Kidney (tissue), 22 donors: ENCODE measurements at places on chromosomes 7 and 10.

DNA sequence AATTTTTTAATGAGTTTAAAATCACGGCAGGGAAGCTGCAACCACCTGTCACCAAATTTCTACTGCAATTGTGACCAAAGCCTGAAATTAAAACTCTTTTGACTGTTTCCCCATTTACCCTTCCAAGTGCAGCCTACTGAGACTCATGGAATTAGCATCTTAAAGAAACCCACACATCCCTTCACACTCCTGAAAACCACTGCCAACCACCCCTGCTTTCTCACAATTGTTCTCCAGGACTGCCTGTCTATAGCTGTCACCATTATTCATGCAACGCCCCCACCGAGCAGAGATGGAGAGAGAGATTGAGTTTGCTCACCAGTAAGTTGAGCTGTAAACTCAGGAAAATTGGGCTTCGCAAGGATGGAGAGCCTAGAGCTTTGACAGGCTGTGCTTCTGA, 383.8 kb upstream of the SORCS1 start:
- H3K4me3 ChIP-seq = no peak overlapping the region
- H3K27me3 ChIP-seq = no peaks in the 10 kb centered on the region
- H3K4me1 ChIP-seq = no peaks in the 10 kb centered on the region
- H3K27ac ChIP-seq = no peak overlapping the region
- no peaks in the 10 kb centered on the region for H3K36me3 ChIP-seq
- no peak for DNase-seq

DNA sequence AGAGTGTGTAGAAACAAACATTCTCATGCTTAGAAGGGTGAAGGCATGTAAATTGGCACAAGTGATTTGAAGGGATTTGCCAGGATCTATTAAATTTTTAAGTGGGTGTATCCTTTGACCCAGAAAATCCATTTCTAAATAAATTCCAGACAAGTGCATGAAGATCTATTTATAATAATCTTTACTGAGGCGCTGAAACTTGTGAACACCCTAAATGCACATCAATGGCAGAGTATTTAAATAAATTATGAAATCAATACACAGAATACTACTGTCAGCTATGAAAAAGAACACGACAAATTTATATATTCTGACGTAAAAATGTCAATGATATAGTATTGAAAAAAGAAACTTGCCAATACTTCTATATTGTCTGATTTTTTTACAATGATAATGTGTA, 17.9 kb downstream of the ZNF777 start:
- H3K27ac ChIP-seq = no peak overlapping the region
- H3K27me3 ChIP-seq = no peaks in the 10 kb centered on the region

DNA sequence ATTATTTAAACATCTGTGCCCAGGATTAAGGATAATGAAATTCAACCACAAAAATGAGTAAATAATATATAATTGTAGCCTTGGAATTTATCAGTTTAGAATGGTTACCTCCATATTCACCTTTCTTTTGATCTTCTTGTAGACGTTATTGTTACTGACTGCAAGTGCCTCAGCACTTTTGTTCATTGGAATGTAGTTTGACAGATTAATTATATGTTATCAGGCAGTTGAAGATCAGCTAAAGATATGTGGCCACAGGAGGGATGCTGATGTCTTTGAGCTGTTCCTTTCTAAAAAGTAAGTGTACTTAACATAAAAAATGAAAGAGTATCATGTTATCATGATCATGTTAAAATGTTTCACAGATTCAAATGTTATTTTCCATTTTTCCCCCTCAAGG, 5.6 kb downstream of the LRRC72 start:
- H3K4me1 ChIP-seq = no peaks in the 10 kb centered on the region
- H3K4me3 ChIP-seq = no peak overlapping the region
- no peaks in the 10 kb centered on the region for H3K27me3 ChIP-seq
- no peak overlapping the region for H3K27ac ChIP-seq
- no peaks in the 10 kb centered on the region for H3K36me3 ChIP-seq

DNA sequence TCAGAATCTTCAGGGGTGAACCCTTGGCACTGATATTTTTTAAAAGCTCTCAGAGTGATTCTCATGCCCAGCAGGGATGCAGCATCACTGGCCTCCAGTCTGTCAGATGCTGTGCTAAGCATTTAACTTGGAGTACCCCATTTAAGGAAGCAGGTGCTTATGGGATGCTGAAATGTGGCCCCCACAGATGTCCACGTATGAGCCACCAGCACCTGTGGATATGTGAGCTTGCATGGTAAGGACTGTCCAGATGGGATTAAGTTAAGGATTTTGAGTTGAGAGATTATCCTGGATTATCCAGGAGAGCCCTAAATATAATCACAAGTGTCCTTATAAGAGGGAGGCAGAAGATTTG, 17.7 kb downstream of the CHST3 start:
- no peaks in the 10 kb centered on the region for H3K36me3 ChIP-seq
- DNase-seq = no peak
- no peaks in the 10 kb centered on the region for H3K27me3 ChIP-seq
- H3K4me3 ChIP-seq = no peak overlapping the region

DNA sequence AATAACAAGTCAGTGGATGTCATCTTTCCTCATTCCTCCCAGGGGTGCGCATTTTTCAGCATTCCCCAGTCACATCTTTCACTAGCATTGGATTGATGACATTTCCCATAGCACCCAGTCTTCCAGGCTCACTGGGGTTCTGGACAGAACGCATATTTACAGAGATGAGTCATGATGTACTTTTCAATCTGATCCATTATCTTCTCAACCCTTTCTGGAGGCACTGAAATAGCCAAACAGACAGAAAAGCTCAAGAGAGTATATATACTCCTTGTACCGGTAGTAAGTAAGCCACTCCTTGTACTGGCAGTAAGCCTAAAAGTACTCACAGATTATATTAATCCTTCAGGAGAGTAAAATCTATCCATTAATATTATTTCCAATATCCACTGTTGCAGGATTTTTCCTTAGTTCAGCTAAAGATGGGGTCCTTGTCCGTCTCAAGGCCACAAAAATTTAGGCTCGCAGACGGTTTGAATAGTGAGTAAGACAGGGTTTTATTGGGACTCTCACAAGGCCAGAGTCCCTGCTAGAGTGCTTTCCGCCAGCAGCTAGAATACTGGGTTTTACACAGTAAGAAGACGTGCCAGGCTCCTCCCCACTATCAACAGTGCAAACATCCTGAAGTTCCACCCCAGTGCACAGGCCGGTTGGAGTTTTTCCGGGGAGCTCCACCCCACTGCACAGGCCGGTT, 60.8 kb downstream of the MDH2 start:
- no peak overlapping the region for H3K4me3 ChIP-seq
- peak; percentile 41 for DNase-seq
- H3K27me3 ChIP-seq = no peaks in the 10 kb centered on the region
- H3K36me3 ChIP-seq = no peaks in the 10 kb centered on the region
- no peak overlapping the region for H3K27ac ChIP-seq

GRCh38 chr10:69844698-69845097, 43.0 kb downstream of the COL13A1 start:
- no peak overlapping the region for H3K27ac ChIP-seq
- H3K4me1 ChIP-seq = no peaks in the 10 kb centered on the region
- H3K36me3 ChIP-seq = no peaks in the 10 kb centered on the region
- H3K4me3 ChIP-seq = no peak overlapping the region
- H3K27me3 ChIP-seq = no peaks in the 10 kb centered on the region
- no peak for DNase-seq

DNA sequence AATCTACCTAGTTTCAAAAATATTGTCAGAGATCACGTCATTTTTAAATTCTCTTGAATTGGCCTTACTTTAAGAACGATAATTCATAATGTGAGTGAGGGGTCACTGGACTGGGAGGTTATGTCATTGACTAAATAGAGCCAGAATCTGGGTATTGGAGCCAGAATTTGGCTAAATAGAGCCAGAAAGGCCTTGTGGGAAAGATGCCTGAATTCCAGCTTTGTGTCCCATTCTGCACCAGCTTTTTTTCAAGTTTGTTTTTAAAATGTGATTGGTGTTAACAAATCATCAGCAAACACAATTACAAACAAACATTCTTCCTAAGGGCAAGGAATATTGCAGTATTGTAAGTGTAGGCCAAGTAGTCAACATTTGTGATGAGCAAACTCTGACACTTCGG, 233.2 kb upstream of the PRKCQ start:
- H3K36me3 ChIP-seq = no peaks in the 10 kb centered on the region
- no peak for DNase-seq
- H3K27ac ChIP-seq = no peak overlapping the region
- H3K27me3 ChIP-seq = no peaks in the 10 kb centered on the region
- H3K4me1 ChIP-seq = no peaks in the 10 kb centered on the region

DNA sequence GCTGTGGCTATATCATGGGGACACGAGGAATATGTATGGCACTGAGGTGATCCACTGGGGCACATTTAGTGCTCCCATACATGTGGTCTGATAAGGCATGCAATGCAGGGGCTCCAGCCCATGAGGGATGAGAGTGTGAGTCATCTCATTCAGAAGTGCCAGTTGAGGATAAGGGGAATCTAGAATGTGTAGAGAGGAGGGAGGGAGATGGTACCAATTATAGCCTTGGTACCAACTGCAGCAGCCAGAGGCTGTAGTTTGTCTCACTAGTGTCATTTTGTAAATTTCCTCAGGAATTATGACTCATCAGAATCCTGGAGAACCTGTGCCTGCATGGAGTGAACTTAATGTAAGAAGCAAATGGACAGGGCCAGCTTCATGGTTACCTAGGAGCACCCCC, 46.2 kb downstream of the LAMB4 start:
- H3K27ac ChIP-seq = no peak overlapping the region
- no peak for DNase-seq
- no peaks in the 10 kb centered on the region for H3K27me3 ChIP-seq
- H3K4me1 ChIP-seq = peaks cover 3% of the 10 kb centered on the region
- H3K4me3 ChIP-seq = no peak overlapping the region

- no peak overlapping the region for H3K4me3 ChIP-seq
- H3K27me3 ChIP-seq = no peaks in the 10 kb centered on the region
- H3K36me3 ChIP-seq = no peaks in the 10 kb centered on the region
- no peak for DNase-seq
Measured at GRCh38 chr10:77594471-77594783, 43.2 kb downstream of the KCNMA1 start.

GRCh38 chr7:46695051-46695708, 774.1 kb upstream of the IGFBP3 start:
- no peak overlapping the region for H3K27ac ChIP-seq
- no peak overlapping the region for H3K4me3 ChIP-seq
- H3K4me1 ChIP-seq = no peaks in the 10 kb centered on the region
- no peaks in the 10 kb centered on the region for H3K27me3 ChIP-seq
- no peaks in the 10 kb centered on the region for H3K36me3 ChIP-seq

GRCh38 chr10:13146379-13146778, 15.0 kb upstream of the MCM10 start:
- peaks cover 12% of the 10 kb centered on the region for H3K36me3 ChIP-seq
- H3K27me3 ChIP-seq = no peaks in the 10 kb centered on the region
- no peak for DNase-seq
- H3K27ac ChIP-seq = no peak overlapping the region
- no peak overlapping the region for H3K4me3 ChIP-seq

DNA sequence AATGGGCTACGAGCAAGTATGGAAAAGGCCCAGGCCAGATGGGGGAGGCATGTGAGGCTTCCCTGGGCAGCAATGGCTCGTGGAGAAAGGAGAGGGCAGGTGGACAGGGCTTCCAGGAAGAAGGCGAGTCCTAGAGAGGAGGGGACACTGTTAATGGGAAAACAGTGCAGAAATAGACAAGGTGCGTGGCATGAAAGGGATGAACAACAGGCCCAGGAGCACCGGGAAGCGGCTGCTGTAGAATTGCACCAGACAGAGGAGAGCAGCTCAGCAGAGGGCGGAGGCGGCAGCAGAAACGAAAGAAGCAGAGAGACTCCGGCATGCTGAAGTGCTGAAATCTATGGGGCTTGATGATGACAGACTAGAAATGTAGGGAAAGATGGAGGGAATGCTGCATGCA, 102.1 kb downstream of the PIP4K2A start:
- H3K27me3 ChIP-seq = no peaks in the 10 kb centered on the region
- DNase-seq = no peak

GRCh38 chr7:75734586-75735458, 3.9 kb downstream of the HIP1 start:
- no peak overlapping the region for H3K4me3 ChIP-seq
- peaks cover 13% of the 10 kb centered on the region for H3K4me1 ChIP-seq
- H3K27ac ChIP-seq = no peak overlapping the region
- DNase-seq = peak; percentile 68
- H3K36me3 ChIP-seq = no peaks in the 10 kb centered on the region
- no peaks in the 10 kb centered on the region for H3K27me3 ChIP-seq

DNA sequence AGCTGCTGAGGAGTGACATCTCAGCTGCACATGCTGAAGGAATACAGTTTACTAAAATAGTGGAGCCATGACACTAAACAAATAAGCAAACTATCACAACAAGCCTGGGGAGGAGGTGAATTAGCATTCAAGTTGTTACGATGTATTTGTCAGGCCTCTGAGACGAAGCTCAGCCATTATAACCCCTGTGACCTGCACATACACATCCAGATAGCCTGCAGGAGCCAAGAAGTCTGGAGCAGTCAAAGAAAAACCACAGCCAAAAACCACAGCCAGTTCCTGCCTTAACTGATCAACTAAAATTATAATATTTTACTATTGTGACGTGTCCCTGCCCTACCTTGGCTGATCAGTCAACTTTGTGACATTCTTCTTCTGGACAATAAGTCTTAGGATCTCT, 68.6 kb downstream of the NSUN6 start:
- no peaks in the 10 kb centered on the region for H3K4me1 ChIP-seq
- H3K4me3 ChIP-seq = no peak overlapping the region
- no peak overlapping the region for H3K27ac ChIP-seq
- no peaks in the 10 kb centered on the region for H3K27me3 ChIP-seq
- no peaks in the 10 kb centered on the region for H3K36me3 ChIP-seq
- no peak for DNase-seq

DNA sequence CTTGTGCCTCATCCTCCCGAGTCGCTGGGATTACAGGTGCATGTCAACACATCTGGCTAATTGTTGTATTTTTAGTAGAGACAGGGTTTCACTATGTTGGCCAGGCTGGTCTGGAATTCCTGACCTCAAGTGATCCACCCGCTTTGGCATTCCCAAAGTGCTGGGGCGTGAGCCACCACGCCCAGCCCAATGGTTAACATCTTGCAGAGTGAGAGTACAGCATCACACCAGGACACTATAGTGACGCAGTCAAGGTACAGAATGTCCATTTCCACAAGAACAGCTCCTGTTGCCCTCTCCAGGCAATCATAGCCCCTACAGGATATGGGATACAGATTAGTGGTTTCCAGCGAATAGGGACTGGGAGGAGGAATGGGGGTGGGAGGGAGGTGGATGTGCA, 34.0 kb downstream of the MYO1G start:
- no peaks in the 10 kb centered on the region for H3K36me3 ChIP-seq
- H3K4me3 ChIP-seq = no peak overlapping the region
- no peaks in the 10 kb centered on the region for H3K4me1 ChIP-seq
- H3K27ac ChIP-seq = no peak overlapping the region
- no peaks in the 10 kb centered on the region for H3K27me3 ChIP-seq
- DNase-seq = no peak
